ENCODE measurements at places on chromosomes 7 and 10.

DNA sequence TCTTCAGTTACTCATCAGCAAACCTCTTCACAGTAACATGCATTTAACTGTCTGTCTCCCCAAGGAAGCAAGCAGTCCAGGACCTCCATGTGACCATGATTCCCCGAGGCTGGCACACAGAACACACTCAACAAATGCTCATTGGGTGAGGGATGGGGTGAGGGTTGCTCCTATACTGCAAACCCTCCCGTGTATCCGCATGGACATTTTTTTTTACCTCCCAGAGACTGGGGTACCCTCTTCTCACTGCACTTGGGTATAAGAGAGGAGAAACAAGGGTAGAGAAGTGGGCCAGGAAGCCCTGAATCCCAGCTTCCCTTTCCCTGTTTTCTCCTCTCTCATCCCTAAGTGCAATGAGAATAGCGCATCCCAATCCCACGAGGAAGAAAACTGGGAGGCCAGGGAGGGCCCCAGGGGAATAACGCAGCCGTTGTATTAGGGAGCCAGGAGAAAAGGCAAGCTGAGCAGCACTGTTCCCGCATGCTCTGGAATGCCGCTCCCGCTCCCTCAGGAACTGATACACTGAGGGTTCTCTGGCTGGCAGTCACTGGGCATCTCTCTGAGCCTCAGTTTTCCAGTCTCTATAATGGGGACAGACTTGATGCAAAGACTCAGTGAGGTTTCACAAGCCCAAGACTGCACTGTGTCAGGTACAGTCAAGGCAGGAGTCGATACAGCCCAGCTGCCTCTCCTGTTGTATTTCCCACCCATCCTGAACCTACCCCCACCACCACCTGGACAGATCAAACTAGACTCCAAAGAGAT lies 134.6 kb downstream of the GRID1 start:
- DNase-seq, result no peak

DNA sequence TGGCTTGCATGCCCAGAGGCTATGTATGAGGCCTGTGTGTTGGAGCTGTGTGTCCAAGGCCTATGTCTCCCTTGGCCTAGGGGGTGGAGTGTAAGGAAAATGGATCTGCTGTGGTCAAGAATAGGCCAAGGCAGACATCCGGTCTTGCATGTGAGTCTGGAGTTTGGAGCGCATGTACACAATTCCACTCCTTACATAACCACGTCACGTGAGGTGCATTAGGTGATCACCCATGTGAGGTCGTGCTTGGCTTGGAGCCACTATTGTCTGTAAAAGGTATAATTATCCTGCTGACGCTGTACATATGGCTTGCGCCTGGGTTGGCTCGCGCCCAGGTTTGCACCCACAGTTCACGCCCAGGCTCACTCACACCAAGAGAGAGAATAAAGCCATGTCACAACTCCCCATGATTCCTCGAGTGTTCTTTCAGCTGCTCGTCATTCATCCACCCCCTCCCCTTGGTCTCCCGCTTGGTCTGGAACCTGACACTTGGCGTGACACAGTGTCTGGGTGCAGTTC lies 105.5 kb downstream of the BICC1 start:
- DNase-seq, result no peak

GRCh38 chr10:131825150-131825848 lies 75.5 kb upstream of the PPP2R2D start:
- DNase-seq, result no peak

DNA sequence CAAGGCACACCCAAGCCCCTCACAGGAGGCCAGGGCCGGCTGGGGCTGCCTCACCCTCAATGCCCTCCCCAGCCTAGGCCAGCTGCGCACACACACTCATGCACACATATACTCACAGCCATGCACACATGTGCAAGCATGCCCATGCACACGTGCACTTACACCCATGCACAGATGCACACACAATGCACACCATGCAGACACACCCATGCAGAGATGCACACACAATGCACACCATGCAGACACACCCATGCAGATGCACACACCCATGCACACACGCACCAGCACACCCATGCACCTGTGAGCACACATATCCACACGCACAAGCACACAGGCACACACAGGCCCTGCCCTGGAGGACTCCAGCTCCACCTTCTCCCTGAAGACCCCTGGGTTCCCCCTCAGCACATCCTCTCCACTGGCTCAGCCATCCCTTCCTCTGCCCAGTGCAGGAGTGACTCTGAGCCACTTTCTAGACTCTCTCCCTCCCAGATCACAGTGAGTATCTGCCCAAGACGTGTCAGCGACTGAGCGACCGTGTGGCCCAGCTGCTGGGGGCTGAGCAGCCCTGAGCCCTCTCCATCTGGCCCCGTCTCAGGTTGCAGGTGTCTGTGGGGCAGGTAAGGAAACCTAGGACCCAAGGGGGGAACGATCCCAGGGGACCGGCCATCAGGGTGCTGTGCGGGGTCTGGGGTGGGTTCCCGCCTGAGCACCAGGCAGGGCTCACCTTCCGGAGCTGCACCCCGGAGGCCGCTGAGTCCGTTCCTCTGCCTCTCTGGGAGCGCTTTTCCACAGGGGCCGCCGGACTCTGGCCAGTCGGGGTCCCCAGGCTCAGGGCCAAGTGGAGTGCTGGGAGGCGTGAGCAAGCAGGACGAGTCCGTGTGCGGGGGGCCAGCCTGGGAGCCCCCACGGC lies 25.8 kb downstream of the AP5Z1 start:
- no peak for DNase-seq

- DNase-seq, result no peak
These were observed 107.4 kb downstream of the CLEC2L start for GRCh38 chr7:139630643-139631519.

- no peak for DNase-seq
These were observed 238.7 kb downstream of the CDK14 start for GRCh38 chr7:90834771-90835170.

- DNase-seq, result no peak
These were observed 6.7 kb downstream of the BNIP3 start for GRCh38 chr10:131975003-131975402.

GRCh38 chr7:40715053-40715430 lies 580.2 kb downstream of the SUGCT start:
- DNase-seq, result no peak

GRCh38 chr10:64376167-64376566 lies 855.0 kb downstream of the REEP3 start:
- no peak for DNase-seq

DNA sequence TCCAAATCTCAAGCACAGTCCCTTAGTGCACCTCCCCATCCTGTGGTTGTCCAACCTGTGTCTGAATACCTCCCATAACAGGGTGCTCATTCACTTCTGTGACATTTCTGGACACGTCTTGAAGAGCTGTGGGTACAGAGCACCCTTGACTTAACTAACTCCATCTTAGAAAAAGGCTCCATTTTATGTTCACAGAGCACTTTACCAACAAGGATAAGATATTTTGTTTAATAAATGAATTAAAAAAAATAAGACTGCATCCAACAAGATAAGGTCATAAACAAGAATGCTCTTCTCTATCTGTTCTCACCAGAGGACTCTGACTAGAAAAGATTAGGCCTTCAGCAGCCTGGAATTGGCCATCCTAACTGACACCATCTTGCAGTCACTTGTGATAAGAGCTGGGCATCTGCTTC lies 335.2 kb upstream of the ZNF32 start:
- no peak for DNase-seq

- DNase-seq, result no peak
These were observed 4.5 kb downstream of the FBXW4 start for GRCh38 chr10:101690461-101690860.
